ENCODE measurements at places on chromosomes 2 and 18.

DNA sequence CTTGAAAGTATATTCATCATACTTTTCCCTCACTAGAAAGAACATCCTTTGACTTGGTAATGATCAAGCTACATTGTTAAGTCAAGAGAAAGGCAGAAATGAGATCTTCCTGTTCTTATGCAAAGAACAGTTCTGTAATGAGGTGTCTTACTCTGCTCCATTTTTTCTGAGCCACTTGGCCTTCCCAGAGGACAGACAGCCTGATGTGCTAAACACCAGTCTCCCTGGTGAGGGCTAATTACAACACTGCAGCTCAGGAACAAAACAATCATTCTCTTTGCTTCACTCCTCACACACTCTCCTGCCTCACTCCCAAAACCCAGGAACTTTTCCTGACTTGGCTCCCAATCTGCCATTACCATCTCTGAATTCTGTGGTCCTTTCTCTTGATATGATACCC, 25.6 kb downstream of the TACR1 start:
- DNase-seq = no peak

DNA sequence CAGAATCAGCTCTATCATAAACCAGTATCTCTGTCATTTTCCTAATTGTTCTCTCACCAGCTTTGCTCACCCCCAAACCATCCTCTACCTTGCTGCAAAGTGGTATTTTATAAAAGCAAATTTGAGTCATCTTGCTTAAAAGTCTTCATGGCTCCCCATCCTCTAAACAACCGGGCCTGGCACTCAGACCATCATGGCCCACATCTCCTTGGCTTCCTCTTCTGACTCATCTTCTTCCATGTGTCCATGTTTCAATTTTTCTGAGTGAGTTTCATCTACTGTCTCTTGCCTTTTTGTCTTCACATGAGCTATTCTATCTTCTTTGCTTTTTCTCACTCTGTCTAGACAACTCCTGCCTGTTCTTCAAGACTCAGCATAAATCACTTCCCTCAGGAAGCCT, 58.6 kb downstream of the LHCGR start:
- DNase-seq = no peak

DNA sequence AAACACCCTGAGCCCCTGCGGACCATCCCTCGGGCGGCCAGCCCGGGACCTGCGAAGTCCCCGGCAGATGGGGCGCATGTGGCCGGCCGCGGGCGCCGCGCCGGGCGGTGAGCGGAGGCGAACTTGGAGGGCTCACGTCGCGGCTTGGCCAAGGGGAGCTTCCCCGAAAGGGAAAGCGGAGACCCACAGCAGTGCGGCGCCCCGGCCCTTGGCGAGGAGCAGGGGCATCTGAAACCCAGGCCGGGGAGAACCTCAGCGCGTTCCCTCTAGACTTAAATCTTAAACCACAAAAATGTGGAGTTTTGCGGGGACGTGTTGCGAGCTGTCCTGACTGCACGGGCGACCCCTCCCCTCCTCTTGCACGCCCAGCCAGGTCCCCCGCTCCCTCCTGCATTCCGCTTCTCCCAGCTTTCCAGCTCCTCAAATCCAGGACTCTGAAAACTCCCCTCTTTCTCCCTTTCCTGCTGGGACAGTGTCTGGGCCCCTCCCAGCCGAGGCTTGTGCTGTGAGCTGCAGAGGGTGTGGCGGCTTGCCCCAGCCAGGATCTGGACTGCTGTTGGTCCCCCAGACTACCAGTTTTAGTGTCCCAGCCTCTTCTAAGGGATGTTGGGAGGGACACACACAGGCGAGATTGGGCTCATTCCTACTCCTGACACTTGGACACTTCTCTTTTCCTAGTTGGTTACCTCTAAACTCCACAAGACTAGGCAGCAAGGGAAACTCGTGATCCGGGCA, 1.3 kb downstream of the FMNL2 start:
- no peak for DNase-seq

DNA sequence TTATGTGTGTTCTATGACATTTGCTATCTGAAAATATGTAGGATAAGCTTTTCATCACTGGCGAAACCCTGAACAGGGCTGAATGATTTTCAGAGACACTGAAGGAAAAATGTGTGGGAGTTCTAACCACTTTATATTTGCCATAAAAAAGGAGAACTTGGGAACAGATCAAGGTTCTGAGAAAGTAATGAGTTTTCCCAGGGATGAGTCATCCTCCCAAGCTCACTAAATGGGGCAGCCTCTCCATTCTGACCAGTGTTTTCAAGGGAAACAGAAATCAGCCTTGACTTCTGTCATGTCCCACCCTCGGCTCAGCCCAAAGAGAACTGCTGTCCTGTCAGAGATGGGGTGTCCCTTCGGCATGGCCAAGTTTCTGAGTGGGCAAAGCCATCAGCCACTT, 2109.8 kb upstream of the CELF4 start:
- no peak for DNase-seq

- DNase-seq = no peak
These were observed 35.1 kb downstream of the MAL start for GRCh38 chr2:95060446-95061118.

GRCh38 chr2:40242315-40242714, 209.6 kb downstream of the SLC8A1 start:
- DNase-seq = no peak

- no peak for DNase-seq
These were observed 15.4 kb downstream of the UXS1 start for GRCh38 chr2:106178716-106179115.

GRCh38 chr2:106565599-106565998, 78.4 kb downstream of the CD8B2 start:
- no peak for DNase-seq

GRCh38 chr2:223954401-223954800, 2.9 kb upstream of the MRPL44 start:
- DNase-seq = no peak

DNA sequence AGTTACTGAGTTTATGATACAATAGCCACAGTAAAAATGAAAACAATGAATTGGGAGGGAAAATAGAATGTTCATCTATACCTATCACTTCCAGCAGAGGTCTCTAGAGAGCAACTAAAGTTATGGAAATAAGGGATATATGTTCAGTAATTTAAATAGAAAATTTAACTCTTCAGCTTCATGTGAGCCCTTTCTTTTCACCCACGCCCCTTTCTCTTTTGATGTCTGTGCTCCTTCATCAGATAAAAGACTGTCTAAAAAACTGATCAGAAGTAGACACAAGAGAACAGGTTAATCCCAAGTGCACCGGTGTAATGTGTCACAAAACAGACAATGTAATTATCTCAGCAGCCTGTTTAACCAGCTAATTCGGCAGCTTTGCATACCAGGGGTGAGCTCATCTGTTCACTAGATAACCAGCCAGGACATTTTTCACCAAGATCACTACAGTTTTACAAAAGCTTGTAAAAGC, 238.5 kb upstream of the ERBB4 start:
- no peak for DNase-seq

DNA sequence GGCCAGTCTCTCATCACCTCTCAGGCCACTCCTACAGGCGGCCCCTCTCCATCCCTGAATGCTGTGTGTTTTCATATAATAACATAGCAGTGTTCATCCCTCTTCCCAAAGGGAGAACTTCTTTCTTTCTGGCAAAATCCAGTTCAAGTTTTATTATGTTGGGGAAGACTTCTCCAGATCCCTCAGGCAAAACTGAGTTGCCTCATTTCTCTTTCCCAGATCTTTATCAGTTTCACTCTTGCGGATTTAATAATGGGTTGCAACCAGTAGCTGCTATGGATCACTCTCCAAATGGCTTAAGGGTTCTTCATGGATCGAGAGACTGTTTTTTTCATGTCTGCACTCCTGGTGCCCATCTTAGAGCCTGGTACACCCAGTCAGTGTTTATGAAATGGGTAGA, 129.9 kb downstream of the FHOD3 start:
- no peak for DNase-seq

- DNase-seq = no peak
These were observed 97.5 kb upstream of the FSHR start for GRCh38 chr2:49251766-49252165.

- DNase-seq = no peak
These were observed 883.2 kb downstream of the SLC4A3 start for GRCh38 chr2:220510668-220511067.

GRCh38 chr2:122804494-122804893, 1049.0 kb downstream of the TSN start:
- DNase-seq = no peak

GRCh38 chr2:15772086-15772595, 168.2 kb upstream of the MYCN start:
- no peak for DNase-seq

GRCh38 chr2:191853843-191854242, 7.0 kb upstream of the CAVIN2 start:
- DNase-seq = no peak

DNA sequence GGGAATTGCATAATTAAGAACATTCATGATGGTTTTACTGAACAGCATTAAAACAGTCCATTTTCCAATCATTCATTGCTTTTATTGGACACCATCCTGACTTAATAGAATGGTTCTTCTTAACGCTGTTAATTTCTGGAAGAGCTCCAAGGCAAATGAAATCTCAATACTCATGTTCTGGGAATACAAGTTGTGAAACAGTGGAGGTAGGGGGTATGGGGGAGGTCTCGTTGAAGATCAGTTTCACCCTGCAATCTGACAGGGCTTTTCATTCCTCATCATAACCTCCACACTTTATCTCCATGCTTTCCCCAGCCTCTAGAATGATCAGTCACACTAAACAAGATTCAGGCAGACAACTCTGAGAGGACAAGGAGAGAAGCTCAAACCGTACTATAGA, 113.6 kb downstream of the ETAA1 start:
- no peak for DNase-seq

DNA sequence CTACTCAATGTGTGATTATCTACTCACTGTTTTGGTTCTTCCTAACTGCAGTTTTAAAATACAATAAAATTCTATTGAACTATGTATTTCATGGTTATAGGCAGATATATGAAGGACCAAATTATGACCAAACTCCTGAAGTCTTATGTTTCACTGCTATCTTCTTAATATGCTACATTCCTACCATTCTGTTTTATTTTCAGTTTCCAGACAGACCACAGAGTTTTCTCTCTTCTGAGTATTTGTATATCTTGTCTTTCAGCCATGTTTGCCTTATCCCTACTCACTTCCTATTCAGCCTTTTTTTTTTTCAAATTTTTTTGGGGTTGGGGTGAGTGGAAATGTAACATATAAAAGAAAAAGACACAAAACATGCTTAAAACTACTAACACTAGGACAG, 6.3 kb downstream of the RFTN2 start:
- no peak for DNase-seq

GRCh38 chr2:38153476-38154135, 77.7 kb upstream of the CYP1B1 start:
- no peak for DNase-seq

DNA sequence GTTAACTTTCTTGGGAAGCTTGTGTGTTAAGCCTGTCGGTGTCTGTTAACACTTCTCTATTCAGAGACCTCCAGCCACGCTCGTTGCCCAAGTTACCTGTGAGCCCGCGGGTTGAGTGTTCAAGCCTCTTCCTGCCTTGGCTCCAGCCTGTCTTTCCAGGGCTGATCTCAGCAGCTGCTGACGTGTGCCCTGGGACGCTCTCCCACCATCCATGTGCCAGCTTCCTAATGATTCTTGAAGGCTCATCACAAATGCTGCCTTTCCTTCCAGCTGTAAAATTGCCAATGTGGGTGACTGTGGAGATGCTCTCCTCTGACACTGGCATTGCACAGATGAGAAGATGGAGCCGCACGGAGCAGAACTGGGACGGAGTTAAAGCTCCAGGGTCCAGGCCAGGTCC, 6.1 kb downstream of the RNF144A start:
- no peak for DNase-seq

DNA sequence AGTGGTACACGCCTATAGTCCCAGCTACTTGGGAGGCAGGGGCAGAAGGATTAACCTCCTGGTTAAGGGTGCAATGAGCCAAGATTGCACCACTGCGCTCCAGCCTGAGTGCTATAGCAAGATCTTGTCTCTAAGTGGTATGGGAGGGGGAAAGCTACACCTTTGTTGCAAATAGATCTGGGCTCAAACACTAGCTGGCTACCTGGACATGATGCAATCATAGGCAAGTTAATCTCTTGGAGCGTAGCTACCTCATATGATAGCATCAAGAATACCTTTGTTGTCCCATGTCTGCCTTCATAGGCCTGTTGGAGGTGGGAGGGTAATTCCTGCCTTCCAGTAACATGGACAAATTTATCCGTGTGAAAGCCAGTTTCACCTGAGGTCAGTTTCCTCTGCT, 15.7 kb downstream of the KLHL29 start:
- DNase-seq = no peak

DNA sequence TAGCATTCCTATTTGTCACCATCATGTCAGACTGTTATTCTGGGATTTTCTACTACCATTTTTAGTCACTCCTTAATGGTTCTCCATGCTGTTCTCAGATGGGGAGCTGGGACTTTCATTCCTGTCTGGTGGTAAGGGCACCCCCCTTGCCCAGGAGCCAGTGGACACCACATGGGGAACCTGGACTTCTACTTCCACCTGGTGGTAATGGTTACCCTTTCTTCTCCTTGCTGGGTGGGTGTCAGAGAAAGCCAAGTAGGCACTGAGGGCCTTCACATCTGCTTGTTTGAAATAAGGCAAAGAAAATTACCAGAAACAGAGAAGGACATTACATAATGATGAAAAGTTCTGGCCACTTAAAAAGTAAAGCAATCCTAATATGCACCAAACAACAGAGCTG, 239.8 kb downstream of the FHOD3 start:
- no peak for DNase-seq

DNA sequence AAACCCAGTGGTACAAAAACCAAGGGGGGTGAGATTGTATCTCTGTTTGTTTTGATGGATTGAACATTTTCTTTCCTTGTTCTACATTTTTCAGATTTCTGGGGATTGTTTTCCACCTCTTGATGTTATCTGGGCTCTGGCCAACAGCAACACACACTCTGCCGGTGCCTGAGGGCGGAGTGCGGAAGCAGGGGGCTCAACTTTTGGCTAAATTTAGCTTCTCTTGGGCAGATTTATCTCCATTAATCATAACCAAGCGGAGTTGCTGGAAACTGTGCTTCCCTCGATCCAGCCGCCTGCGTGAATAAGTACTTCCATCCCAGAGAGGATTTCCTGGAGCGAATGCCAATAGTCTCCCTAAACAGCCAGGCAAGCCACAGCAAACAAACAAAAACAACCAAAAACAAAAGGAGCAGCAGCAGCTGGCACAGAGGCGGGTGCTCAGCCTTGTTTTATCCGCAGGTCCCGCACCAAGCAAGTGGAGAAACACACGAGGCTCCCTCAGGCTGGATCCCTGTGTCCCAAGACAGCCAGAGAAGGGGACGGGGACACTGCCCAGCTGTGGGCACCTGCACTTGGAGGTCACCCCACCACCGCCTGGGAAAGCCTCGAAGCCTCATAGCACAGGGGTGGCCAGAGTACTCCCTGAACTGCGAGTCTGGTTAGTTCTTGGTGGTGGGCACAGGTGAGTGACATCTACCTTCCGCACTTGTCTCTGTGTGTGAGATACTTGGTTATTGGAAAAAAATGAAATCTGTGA, 143.4 kb downstream of the NDUFA10 start:
- no peak for DNase-seq

Data from activated CD4-positive, CD25-positive, alpha-beta regulatory T cell (primary cell).